Colonic mucosa (tissue), 4 donors: ENCODE measurements at places on chromosomes 4 and X.

GRCh38 chrX:80306007-80306406 is 114.2 kb upstream of the TENT5D start:
- no peak overlapping the region for H3K27ac ChIP-seq
- H3K27me3 ChIP-seq: no peaks in the 10 kb centered on the region
- H3K4me3 ChIP-seq: no peak overlapping the region
- no peak for DNase-seq
- H3K4me1 ChIP-seq: no peaks in the 10 kb centered on the region
- no peaks in the 10 kb centered on the region for H3K36me3 ChIP-seq

DNA sequence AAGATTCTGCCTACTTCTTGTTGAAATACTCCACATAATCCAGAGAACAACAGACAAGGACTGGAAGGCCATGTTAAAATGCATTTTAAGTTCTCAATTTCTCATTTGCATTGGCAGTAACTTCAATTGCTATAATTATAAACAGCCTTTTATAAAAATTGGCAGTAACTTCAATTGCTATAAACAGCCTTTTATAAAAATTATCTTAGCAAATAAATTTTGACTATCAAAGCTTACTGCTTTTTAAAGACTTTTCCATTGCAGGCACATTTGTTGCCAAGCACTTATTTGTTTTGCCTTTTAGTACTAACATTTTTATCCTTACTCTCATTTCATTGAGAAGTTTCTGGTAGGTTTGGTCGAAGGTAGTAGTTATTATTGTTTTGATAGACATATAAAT is 17.8 kb downstream of the SCFD2 start:
- DNase-seq: no peak
- H3K36me3 ChIP-seq: no peaks in the 10 kb centered on the region
- H3K4me1 ChIP-seq: no peaks in the 10 kb centered on the region
- H3K27ac ChIP-seq: no peak overlapping the region
- no peak overlapping the region for H3K4me3 ChIP-seq
- no peaks in the 10 kb centered on the region for H3K27me3 ChIP-seq

GRCh38 chr4:127782025-127782274 is 172 bp upstream of the HSPA4L start:
- H3K27me3 ChIP-seq: no peaks in the 10 kb centered on the region
- no peaks in the 10 kb centered on the region for H3K36me3 ChIP-seq
- peak overlapping the region; percentile 40 for H3K27ac ChIP-seq

DNA sequence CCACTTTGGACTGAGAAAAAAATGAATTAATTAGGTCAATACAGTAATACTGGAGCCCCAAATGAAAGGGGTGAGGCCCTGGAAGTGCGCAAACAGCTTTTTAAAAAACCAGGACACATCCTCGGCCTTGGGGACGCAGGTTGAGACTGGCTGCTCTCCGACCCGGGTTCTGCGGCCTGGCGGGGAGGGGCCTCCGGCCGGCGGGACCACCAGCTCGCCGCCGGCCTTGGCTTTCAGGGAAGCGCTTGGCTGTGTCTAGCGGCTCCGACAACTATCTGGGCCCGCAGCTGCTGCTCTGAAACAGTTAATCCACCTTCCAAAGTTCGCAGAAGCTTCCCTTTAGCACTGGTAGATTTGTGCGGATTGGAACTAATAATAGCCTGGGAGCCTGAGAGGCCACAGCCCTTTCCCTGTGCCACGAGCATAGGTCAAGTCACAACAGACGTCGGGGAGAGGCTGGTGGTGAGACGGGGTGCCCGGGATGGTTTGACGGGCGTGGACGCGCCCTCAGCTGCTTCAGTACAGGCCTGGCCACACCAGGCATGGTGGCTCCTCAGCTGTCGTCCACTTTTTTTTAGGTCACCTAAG is 1.1 kb upstream of the SEL1L3 start:
- H3K27me3 ChIP-seq: no peaks in the 10 kb centered on the region
- H3K27ac ChIP-seq: peak overlapping the region; percentile 73
- peaks cover 10% of the 10 kb centered on the region for H3K4me1 ChIP-seq
- DNase-seq: peak; percentile 42
- H3K36me3 ChIP-seq: no peaks in the 10 kb centered on the region

- H3K27ac ChIP-seq: no peak overlapping the region
- no peaks in the 10 kb centered on the region for H3K27me3 ChIP-seq
- H3K4me3 ChIP-seq: no peak overlapping the region
- no peaks in the 10 kb centered on the region for H3K36me3 ChIP-seq
- no peaks in the 10 kb centered on the region for H3K4me1 ChIP-seq
These were observed 114.6 kb downstream of the PCDH18 start for GRCh38 chr4:137417676-137418075.

DNA sequence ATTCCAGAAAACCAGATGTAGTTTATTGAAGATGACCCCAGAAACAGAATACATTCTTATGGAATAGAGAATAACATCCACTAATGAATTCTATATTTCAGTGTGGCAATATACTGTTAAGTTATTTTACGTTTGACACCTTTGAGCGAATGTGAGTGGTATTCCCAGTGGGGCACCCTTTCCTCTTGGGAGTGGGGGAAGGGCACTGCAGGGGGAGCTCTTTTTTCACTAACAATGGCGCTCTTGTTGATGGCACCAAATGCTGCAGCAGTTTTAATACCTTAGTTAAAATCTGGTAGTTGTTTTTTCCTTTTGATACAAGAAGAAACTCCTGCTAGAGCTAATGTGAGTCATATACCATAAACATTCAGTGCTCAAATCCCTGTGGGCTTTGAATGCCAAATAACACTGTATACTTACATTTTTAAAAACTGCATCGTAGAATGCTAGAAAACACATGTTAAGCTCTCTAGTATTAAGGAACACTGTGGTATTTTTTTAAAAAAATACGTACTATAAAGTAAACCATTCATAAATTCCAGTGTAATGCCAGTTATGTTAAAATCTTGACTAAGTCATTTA is 178.5 kb downstream of the DCHS2 start:
- H3K4me1 ChIP-seq: no peaks in the 10 kb centered on the region
- no peaks in the 10 kb centered on the region for H3K36me3 ChIP-seq
- H3K27ac ChIP-seq: no peak overlapping the region

DNA sequence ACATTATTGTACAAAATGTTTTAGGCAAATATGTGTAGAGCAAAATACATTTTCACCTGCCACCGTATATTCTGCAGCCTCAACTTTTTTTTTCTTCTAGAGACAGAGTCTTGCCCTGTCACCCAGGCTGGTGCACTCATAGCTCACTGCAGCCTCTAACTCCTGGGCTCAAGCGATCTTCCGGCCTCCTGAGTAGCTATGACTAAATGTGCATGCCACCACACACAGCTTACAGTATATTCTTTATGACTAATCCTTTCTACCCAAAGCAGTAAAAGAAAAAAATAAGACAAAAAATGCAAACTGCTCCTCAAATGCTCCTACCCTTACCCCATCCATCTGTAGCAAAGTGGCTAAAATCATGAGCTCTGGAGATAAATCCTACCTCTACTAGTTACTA is 426.3 kb downstream of the KCNIP4 start:
- H3K27me3 ChIP-seq: no peaks in the 10 kb centered on the region
- H3K4me3 ChIP-seq: no peak overlapping the region
- no peak overlapping the region for H3K27ac ChIP-seq
- H3K4me1 ChIP-seq: no peaks in the 10 kb centered on the region
- H3K36me3 ChIP-seq: no peaks in the 10 kb centered on the region
- DNase-seq: no peak

- H3K36me3 ChIP-seq: no peaks in the 10 kb centered on the region
- H3K27ac ChIP-seq: peak overlapping the region; percentile 66
- DNase-seq: no peak
- H3K27me3 ChIP-seq: no peaks in the 10 kb centered on the region
These were observed 14.9 kb upstream of the CCNG2 start for GRCh38 chr4:77141964-77142645.

DNA sequence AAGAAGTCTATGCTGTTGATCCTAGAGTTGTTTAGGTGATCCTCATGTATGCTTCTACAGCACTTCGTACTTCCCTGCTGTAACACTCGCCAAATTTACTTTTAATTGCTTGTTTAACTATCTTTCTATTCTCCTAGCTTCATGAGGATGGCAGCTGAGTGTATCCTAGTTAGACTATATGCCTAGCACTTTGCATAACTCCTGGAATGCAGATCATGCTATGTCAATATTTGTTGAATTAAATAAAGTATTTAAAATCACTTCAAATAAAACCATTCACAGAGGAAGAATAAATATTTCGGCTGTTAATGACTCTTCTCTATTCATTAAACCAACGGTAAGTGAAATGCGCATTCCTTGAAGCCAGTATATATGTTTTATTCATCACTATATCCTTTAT is 55.1 kb downstream of the F9 start:
- H3K4me1 ChIP-seq: no peaks in the 10 kb centered on the region
- no peaks in the 10 kb centered on the region for H3K27me3 ChIP-seq
- no peak overlapping the region for H3K4me3 ChIP-seq
- H3K36me3 ChIP-seq: no peaks in the 10 kb centered on the region

GRCh38 chrX:413322-414201 is 26.9 kb upstream of the PPP2R3B start:
- H3K36me3 ChIP-seq: no peaks in the 10 kb centered on the region
- no peak for DNase-seq
- H3K4me1 ChIP-seq: no peaks in the 10 kb centered on the region

DNA sequence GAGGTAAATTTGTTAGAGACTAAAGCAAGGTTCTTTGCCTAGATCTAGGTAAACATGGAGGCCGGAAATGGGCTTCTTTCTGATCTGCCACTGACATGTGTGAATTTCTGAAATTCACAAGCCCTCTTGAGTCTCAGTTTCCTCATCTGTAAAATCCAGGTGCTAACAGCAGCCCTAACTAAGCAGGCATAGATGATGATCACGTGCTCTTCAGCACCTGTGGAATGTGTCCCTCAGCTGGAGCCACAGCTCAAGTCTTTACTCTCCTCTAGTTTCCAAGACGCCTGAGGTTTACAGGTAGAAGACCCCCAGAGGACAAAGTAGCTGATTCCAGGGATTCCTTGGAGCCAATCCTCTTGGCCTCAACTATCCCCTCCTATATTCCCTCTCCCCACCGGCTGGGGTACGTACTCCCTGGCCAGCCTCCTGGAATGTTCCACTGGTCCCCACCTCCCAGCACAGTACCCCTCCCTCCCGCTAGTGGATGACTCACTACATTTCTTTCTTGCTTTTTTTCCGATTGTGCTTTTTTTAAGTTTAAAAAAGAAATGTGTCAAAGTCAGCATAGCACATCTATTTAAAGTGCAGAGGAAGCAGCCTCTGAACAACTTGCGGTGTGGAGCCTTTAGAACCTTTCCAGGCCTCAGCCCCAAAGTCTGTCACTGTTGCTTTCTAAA is 98.4 kb downstream of the PHKA2 start:
- no peak for DNase-seq
- peak overlapping the region; percentile 53 for H3K27ac ChIP-seq
- H3K4me3 ChIP-seq: peak overlapping the region; percentile 21
- H3K4me1 ChIP-seq: no peaks in the 10 kb centered on the region

DNA sequence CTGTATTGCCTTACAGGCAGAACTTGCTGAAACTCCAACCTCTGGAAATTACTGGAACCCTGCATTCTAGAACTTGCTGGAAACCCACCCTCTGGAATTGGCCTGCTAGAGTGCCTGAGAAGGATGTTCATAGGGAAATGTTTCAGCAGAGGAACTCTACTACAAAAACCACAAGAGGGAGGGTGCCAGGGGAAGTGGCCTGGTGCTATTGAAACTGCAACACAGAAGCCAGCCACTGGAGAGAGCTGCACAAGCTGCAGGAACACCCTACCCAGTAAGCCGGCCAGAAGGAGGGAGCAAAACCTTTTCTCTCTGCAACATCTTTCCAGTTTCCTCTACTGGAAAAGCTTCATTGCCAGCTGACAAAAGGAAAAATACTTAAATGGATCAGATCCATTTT is 2.5 kb upstream of the BRWD3 start:
- H3K27ac ChIP-seq: no peak overlapping the region
- peak; percentile 22 for DNase-seq
- H3K4me1 ChIP-seq: no peaks in the 10 kb centered on the region
- H3K4me3 ChIP-seq: no peak overlapping the region
- no peaks in the 10 kb centered on the region for H3K27me3 ChIP-seq

DNA sequence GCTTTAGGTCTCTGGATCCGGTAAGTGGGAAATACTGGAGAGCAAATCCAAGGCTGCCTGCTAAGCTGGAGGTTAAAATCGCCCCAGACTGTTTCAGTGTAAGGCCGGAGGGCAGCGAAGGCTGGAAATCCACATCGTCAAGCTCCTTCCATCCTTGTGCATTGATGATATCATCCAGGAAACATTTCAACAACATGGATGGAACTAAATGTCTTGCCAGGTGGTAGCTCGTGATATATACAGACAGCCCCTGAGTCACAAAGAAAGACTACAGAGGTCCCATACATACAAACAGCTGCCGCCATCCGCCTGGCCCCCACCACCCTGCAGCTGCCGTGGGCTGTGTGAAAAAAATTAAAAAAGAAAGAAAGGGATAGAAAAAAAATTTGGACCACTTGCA is 148.9 kb upstream of the RBPJ start:
- no peak for DNase-seq
- H3K36me3 ChIP-seq: no peaks in the 10 kb centered on the region
- H3K4me1 ChIP-seq: peaks cover 4% of the 10 kb centered on the region
- no peaks in the 10 kb centered on the region for H3K27me3 ChIP-seq
- H3K27ac ChIP-seq: no peak overlapping the region

GRCh38 chrX:96906741-96907140 is 23.0 kb downstream of the RPA4 start:
- H3K4me1 ChIP-seq: no peaks in the 10 kb centered on the region
- H3K36me3 ChIP-seq: no peaks in the 10 kb centered on the region
- no peak overlapping the region for H3K4me3 ChIP-seq
- H3K27me3 ChIP-seq: no peaks in the 10 kb centered on the region
- no peak overlapping the region for H3K27ac ChIP-seq

DNA sequence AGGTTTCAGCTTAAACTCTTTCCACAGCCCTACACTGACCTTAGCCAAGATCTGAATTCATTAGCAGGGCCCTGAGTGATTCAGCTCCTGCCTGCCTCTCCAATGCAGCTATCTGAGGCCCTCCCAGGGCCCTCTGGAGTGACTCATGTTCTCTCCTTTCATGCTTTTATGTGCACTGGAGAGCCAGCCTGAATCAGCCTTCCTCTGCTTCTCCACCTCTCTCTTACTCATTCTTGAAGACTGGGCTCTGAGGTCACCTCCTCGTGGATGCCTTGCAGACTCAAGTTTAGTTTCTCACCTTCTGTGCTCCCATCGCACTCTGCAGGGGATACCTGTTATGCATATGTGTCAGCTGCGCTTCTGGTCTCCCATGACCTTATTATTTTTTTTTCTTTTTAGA is 3.1 kb upstream of the OCIAD2 start:
- no peaks in the 10 kb centered on the region for H3K27me3 ChIP-seq
- no peaks in the 10 kb centered on the region for H3K4me1 ChIP-seq
- H3K27ac ChIP-seq: no peak overlapping the region
- no peak for DNase-seq

DNA sequence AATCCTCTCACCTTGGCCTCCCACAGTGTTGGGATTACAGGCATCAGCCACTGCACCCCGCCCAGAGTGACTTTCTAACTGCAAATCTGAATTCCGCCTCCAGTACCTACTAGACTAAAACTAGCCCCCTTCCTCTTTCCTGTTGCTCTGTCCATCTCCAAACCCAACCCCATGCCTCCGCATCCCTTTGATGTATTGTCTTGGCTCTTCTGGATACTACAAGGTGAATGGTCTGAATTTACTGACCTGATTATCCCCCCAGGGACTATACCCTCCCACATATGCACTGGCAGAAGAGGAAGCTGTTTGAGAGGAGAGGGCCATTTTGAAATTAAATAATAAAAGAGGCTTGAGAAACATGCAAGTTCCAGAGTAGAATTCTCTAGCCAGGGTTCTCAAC is 17.7 kb upstream of the TFDP3 start:
- DNase-seq: no peak
- no peaks in the 10 kb centered on the region for H3K4me1 ChIP-seq
- no peak overlapping the region for H3K27ac ChIP-seq
- H3K27me3 ChIP-seq: no peaks in the 10 kb centered on the region
- H3K36me3 ChIP-seq: no peaks in the 10 kb centered on the region
- H3K4me3 ChIP-seq: no peak overlapping the region

GRCh38 chrX:7115557-7115956 is 32.0 kb upstream of the STS start:
- peaks cover 4% of the 10 kb centered on the region for H3K4me1 ChIP-seq
- DNase-seq: no peak
- no peaks in the 10 kb centered on the region for H3K36me3 ChIP-seq
- no peak overlapping the region for H3K27ac ChIP-seq
